ENCODE measurements at places on chromosomes 7 and 10. TPM values are rescaled to one million over a fixed set of nuclear protein-coding genes. Genes with fewer than 3 reads are reported as not detected.
A peak's percentile ranks its signal among the peaks of the same experiment; 100 is the strongest.

DNA sequence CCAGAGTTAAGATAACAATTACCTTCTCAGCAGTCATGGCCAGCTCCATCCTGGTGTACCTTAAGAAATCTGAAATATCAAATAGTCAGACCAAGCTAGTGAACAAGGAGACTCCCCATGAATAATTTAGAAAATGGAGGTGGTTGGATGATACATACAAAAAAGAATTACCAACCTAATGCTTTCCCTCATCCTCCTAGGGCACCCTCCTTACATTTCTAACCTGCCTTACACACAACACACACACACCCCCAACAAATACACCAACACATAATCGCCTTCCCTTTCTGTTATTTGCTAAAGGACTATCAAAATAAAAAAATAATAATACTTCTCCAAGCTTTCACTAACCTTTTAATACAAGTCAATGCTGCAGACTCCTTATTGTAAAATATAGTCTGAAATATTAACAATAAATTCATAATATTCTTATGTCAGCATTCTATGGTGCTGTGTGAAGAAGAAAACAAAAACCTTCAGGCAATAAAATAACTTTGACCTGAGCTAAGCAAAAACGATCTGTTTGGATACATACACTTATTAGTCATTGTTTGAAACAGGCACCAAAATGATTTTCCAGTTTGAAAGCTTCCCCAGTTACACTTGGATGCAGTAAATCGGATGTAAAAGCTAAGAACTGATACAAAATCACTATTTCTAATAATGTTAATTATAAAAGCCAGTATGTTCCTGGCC, 3.4 kb downstream of the TWIST1 start:
- H3K4me3 ChIP-seq = no peak overlapping the region
- H3K4me1 ChIP-seq = peaks cover 25% of the 10 kb centered on the region
- H3K36me3 ChIP-seq = no peaks in the 10 kb centered on the region
- H3K27ac ChIP-seq = no peak overlapping the region
- no peak for DNase-seq

The HGF gene
- total RNA-seq = 15.0 TPM

DNA sequence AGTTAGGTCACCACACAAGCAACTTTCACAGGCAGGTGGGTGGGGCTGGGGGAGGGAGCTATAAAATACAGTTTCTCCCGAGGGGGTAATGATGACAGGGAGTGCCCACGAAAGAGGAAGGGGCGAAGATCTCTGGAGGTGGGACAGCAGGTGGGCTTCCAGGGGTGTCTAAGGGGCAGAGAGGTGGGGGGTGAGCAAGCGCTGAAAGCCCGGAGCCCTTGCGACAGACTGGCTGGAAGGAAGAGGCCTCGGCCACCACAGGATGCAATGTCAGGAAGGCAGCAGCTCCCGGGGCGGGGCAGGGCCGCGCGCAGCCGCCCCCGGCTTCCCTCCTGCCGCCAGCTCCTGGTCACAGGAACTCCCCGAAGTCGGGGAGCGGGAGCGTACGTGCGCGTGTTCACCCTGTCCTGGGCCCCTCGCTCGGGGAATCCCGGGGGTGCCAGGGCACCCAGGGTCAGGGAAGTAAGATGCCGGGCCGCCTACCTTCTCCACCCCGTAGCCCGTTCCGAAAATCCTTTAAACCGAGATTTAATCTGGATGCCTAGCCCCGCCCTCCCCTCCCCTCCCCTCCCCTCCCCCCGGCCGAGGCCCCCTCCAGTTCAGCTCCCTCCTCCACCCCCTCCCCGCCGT, 105.2 kb upstream of the PPIF start:
- peak overlapping the region; percentile 49 for H3K4me3 ChIP-seq
- no peak for DNase-seq
- peaks cover 89% of the 10 kb centered on the region for H3K4me1 ChIP-seq
- peak overlapping the region; percentile 80 for H3K27ac ChIP-seq
- H3K27me3 ChIP-seq = no peaks in the 10 kb centered on the region
- no peaks in the 10 kb centered on the region for H3K36me3 ChIP-seq

The CCL26 gene
- not detected for total RNA-seq

DNA sequence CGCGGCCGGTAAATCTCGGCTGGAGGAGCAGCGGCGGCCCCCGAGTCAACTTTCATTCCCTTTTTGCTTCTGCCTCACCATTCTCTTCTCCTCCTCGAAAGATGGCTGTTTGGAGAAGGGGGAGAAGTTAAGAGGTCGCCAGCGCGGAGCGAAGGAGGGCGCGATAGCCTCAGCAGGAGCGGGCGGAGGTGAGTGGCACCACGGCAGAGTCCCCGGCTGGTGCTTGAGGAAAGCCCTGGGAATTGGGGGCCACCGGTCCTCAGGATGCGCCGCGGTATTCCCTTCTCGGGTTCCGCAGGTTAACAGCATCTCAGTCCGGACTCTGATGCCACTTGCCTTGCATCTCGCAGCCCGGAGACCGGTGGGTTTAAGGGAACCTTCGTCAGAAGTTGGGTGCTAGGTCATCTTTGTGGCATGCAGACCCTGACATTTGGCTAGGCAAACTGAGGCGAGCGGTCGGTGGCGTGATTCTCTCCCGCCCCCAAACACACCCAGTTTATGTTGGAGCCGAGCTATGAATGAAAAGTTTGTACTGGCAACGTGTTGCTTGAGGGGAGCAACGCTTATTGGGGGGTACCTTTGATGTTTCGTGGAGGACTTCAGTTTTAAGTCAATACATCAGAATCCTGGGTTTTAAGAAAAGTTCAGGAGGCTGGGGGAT, 59.5 kb upstream of the PRPS1L1 start:
- H3K4me1 ChIP-seq = peaks cover 17% of the 10 kb centered on the region
- H3K36me3 ChIP-seq = no peaks in the 10 kb centered on the region
- no peaks in the 10 kb centered on the region for H3K27me3 ChIP-seq
- peak overlapping the region; percentile 58 for H3K4me3 ChIP-seq
- no peak for DNase-seq

DNA sequence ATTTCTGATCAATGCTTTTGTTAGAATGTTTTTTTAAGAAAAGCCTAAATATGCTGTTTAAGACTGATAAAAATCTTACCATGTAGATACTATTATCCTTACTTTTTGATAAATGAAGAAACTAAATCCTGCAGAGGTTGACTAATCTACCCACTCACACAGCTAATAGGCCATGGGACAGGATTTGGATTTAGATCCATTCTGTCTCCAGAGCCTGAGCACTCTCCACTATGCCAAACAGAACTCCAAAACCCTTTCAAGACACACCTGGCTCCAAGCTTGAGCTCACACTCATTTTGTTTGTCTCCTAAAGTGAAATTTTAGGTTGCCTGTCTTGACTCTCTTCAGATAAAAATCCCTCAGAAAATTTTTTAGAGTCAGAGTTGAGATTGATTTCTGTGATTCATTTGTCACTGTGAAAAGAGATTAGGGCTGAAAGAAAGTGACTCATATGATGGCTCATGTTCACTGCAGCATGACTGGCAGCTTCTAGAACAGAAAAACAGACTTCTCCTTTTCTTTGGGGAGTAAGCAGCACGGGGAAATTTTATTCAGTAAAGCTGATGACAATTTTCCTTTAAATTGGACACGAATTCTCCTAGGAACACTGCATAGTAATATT, 132.3 kb upstream of the POT1 start:
- no peaks in the 10 kb centered on the region for H3K4me1 ChIP-seq
- H3K4me3 ChIP-seq = no peak overlapping the region
- no peak for DNase-seq
